Stimulated activated CD4-positive, alpha-beta T cell treated with anti-CD3 and anti-CD28 coated beads, Interleukin-2, amount 100 ng/mL, for 24 hours (primary cell): ENCODE measurements at places on chromosomes 3 and 15.

GRCh38 chr3:197201791-197202452 is 96.5 kb downstream of the DLG1 start:
- DNase-seq = no peak

GRCh38 chr15:38455092-38455491 is 1.2 kb downstream of the FAM98B start:
- no peak for DNase-seq

- DNase-seq = no peak
Observed at GRCh38 chr3:185416513-185416912, 53.6 kb downstream of the MAP3K13 start.

DNA sequence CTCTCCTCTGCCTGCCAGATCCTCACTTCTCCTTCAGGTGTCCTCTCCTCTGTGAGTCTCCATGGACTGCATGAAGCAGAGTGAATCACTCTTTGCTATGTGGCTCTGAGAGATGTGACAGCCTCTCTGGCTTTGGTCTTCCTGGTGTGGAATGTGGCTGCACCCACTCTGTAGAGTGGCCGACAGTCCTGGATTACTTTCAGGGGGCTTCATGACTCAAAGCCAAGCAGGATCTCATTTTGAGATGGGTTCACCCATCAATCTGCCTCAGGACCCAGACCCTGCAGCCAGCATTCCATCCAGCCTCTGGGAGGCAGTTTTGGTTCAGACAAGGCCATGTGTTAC is 221.9 kb upstream of the LYSMD4 start:
- DNase-seq = no peak

- DNase-seq = no peak
Observed at GRCh38 chr3:186258968-186259367, 103.1 kb downstream of the DGKG start.
